Myometrial cell (primary cell): ENCODE measurements at places on chromosomes 1 and 21. TPM values are rescaled to one million over a fixed set of nuclear protein-coding genes. Genes with fewer than 3 reads are reported as not detected.

The EPS15 gene
- 36.2 and 57.9 TPM in 2 replicates for total RNA-seq

The MPZL1 gene
- total RNA-seq = 71.2 and 74.6 TPM in 2 replicates

The PLA2G2A gene
- not detected in 2 replicates for total RNA-seq

The AMIGO1 gene
- total RNA-seq = 0.58 and 0.89 TPM in 2 replicates

The FAM229A gene
- total RNA-seq = 0.89 TPM in 1 of 2 replicates, not detected in the other

The ZBTB8B gene
- total RNA-seq = not detected in 2 replicates

The UBE2U gene
- total RNA-seq = not detected in 2 replicates

The SDC3 gene
- total RNA-seq = 21.9 and 23.2 TPM in 2 replicates

The GJC2 gene
- total RNA-seq = 3.9 and 4.0 TPM in 2 replicates

The ANGPTL3 gene
- not detected in 2 replicates for total RNA-seq

The KRTAP19-1 gene
- not detected in 2 replicates for total RNA-seq

The ATP1A2 gene
- not detected in 2 replicates for total RNA-seq

The STUM gene
- not detected in 2 replicates for total RNA-seq

The WNT9A gene
- under 0.01 and 0.29 TPM in 2 replicates for total RNA-seq

The SPSB1 gene
- 11.9 and 12.1 TPM in 2 replicates for total RNA-seq

The CLDN19 gene
- not detected in 2 replicates for total RNA-seq

The ARHGEF2 gene
- 104 and 114 TPM in 2 replicates for total RNA-seq

The CD34 gene
- total RNA-seq = 0.35 and 0.86 TPM in 2 replicates

The LAMC1 gene
- 192 and 217 TPM in 2 replicates for total RNA-seq

The RGS5 gene
- 1.4 and 4.4 TPM in 2 replicates for total RNA-seq

The RAP1A gene
- 36.6 and 42.5 TPM in 2 replicates for total RNA-seq

The B3GALT5 gene
- under 0.01 TPM in 1 of 2 replicates, not detected in the other for total RNA-seq

The PROK1 gene
- not detected in 2 replicates for total RNA-seq

The FGR gene
- total RNA-seq = 0.29 TPM in 1 of 2 replicates, not detected in the other

The CELA2A gene
- total RNA-seq = not detected in 2 replicates

The MAP3K21 gene
- total RNA-seq = 0.29 and 0.35 TPM in 2 replicates

The CNST gene
- 9.6 and 10.4 TPM in 2 replicates for total RNA-seq

The GPR137B gene
- 11.9 and 16.1 TPM in 2 replicates for total RNA-seq

The SAMD13 gene
- 0.58 and 2.5 TPM in 2 replicates for total RNA-seq

The PGLYRP3 gene
- not detected in 2 replicates for total RNA-seq

The THEM5 gene
- not detected in 2 replicates for total RNA-seq

The RNU1-1 gene
- total RNA-seq = not detected in 2 replicates

The LRRC71 gene
- not detected in 2 replicates for total RNA-seq

The SLC45A1 gene
- total RNA-seq = 5.8 and 12.2 TPM in 2 replicates

The SLC5A9 gene
- total RNA-seq = not detected in 2 replicates

The RBM15 gene
- 9.5 and 17.9 TPM in 2 replicates for total RNA-seq

The PTPN14 gene
- total RNA-seq = 21.0 and 47.0 TPM in 2 replicates

The GBP7 gene
- not detected in 2 replicates for total RNA-seq

The KCNN3 gene
- not detected in 2 replicates for total RNA-seq

The SSX2IP gene
- total RNA-seq = 12.4 and 19.7 TPM in 2 replicates

The FYB2 gene
- not detected in 2 replicates for total RNA-seq

The ZNF687 gene
- 15.1 and 24.5 TPM in 2 replicates for total RNA-seq

The RSPH1 gene
- total RNA-seq = not detected in 2 replicates

The MLLT11 gene
- total RNA-seq = 11.5 and 13.5 TPM in 2 replicates

The TRIM46 gene
- 3.7 and 5.8 TPM in 2 replicates for total RNA-seq

The CFAP141 gene
- not detected in 2 replicates for total RNA-seq

The PIGV gene
- 15.2 and 26.5 TPM in 2 replicates for total RNA-seq
